ENCODE measurements at places on chromosomes 2 and 18.
A peak's percentile ranks its signal among the peaks of the same experiment; 100 is the strongest.

DNA sequence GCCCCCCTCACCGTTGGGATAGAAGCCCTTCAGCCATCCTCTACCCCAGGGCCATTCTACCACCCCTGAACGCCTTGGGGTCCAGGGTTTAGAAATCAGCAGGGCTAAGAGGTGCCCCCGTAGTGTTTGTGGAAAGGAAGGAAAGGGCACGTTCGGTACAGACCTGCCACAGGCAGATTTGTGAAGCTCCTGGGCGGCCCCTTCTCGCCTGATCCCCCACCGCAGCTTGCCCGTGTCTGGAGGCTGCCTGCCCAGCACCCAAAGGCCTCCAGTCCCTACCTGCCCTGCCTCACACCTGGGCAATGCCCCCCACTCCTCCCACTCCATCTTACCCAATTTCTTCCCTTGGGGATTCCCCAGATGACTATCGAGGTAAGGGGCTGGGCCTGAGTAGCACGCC, 21.2 kb downstream of the ATP6V1C2 start:
- DNase-seq, result no peak

DNA sequence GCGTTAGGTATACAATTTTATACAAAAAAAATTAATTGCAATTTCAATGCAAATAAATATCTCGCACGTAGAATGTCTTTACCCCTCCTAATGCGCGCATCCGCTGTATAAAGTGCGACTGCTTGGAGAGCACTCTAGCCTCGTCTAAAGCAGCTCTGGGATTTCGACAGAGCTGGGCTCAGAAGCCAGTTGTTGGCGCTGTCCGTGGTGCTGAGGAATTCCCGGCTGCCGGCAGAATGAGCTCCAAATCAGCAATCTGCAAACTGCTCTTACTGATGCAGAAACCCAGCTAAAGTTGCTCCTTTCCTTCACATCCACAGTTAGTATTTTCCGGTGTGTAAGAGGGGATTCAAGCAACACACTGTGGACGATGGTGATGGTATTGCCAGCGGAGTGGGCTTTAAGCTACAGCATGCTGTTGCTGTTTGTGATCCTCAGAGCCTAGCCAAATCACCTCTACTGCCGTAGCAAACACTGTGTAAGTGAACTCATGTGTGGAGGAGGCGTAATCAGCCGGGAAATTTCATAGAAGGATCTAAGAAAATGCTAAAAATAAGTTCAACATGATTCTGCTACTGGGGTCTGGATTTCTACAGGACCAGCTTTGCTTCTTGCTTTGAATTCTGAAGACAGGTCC, at the start of gene VWC2L:
Gene VWC2L, plus strand, starts transcription at position 137 of the 637 bp plus-strand sequence. CDS start 3,140 bp downstream, outside the sequence.
- DNase-seq, result peak; percentile 5

GRCh38 chr2:202023198-202023903, 10.3 kb upstream of the FZD7 start:
- DNase-seq, result no peak

GRCh38 chr2:60125611-60126426, 427.6 kb downstream of the BCL11A start:
- DNase-seq, result no peak

DNA sequence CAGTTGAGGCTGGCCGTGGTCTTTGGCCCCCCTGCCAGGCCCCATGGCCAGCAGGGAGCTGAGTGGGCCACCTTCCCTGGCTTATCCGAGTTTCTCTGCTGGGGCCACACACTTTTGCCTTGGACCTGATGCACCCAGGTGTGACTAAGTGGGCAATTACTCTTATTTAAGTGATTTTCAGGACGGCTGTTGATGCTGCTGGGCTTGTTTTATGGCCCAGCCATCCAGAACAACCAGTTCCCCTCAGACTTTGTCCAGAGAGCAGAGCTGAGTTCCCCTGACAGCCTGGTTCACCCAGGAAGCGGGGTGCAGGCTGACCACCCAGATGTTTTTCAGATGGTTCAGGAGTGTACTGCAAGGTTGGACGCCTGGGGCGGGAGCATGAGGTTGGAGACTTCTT, 68.8 kb downstream of the GLI2 start:
- no peak for DNase-seq

GRCh38 chr2:74526649-74527230, 709 bp upstream of the DQX1 start:
- no peak for DNase-seq

- DNase-seq, result no peak
Observed at GRCh38 chr2:240309214-240309613, 126.2 kb upstream of the GPC1 start.

GRCh38 chr2:196322973-196323810, 151.8 kb upstream of the STK17B start:
- no peak for DNase-seq

DNA sequence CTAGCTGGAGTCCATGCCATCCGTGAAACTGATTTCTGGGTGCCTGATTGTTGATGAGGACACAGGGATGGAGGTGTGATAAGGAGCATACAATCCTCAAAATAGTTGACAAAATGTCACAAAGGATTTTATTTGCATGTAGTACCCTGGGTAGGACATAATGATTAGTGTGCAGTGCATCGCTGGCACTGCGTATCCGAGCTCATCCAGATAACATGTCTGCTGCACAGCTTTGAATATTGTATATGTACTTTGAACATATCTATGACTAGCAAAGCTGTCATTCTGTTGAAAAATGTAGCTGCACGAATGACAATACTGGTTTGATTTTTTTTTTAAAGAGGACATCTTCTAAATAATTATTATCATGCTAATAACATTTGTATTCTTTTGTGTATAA, 529.7 kb upstream of the FANCL start:
- DNase-seq, result no peak

DNA sequence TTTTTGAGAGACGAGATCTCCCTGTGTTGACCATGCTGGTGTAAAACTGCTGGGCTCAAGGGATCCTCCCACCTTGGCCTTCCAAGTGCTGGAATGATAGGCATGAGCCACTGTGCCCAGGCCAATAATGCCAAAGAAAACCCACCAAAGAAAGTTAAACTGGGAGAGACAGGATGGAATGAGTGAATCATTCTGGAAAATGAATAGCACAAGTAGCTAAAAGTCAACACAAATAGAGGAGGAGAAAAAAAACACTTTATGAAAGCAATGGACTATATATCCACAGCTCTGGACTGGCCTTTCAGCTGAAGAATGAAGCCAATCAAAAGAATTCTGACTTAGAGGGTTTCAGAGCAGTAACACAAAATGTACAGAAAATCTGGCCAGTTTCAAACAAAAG, 23.9 kb downstream of the IAH1 start:
- DNase-seq, result no peak

DNA sequence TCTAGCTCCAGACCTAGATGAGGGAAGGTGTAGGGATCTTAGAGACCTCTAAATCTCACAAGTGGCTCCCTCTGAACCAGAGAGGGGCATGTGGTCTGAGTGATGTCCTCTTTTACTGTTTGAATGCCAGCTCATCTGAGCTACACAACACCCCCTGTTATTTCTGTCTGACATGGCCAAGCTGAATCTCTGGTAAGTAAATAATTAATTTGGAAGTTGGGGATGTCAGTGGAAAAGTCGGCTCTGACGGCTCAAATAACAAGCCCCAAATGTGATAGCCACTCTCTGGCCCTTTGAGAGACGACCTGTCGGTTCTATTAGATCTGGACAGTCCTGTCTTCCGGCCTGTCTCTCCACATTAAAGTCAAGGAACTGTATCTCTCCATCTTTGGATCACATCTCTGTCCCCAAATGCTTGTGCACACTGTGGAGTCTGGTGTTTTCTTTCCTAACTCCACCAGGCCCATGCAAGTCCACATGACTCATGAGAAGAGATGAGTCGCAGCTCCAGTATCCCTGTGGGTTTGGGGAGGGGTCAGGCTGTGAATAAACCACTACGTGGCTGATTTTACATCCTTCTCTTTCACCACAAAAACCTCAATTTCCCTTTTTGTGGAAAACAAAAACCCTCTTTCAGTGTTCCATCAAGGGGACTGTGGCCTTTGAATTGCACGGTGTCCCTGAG, 52.5 kb downstream of the SETBP1 start:
- DNase-seq, result no peak

DNA sequence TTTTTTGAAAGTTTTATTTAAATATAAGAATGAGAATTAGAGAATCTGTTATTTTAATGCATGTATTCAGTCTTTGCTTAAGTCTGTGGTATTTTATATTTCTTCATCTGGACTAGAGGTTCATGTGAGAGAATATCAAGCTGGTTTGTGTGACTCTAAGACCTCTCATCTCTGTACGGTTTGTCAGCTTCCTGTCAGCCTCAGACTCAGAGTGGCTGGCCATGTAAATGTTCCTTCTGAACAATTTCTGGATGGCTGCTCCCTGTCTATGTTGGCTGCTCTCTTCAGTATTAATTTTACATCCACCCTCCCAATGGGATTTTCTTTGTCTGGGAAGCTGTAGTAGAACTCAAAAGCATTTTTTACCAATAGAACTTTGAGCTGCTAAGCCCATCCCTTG, 225.3 kb upstream of the THUMPD2 start:
- DNase-seq, result no peak

- no peak for DNase-seq
Observed at GRCh38 chr2:38440655-38441054, 63.6 kb upstream of the ATL2 start.

GRCh38 chr2:130391872-130392670, 36.2 kb downstream of the PTPN18 start:
- DNase-seq, result no peak

DNA sequence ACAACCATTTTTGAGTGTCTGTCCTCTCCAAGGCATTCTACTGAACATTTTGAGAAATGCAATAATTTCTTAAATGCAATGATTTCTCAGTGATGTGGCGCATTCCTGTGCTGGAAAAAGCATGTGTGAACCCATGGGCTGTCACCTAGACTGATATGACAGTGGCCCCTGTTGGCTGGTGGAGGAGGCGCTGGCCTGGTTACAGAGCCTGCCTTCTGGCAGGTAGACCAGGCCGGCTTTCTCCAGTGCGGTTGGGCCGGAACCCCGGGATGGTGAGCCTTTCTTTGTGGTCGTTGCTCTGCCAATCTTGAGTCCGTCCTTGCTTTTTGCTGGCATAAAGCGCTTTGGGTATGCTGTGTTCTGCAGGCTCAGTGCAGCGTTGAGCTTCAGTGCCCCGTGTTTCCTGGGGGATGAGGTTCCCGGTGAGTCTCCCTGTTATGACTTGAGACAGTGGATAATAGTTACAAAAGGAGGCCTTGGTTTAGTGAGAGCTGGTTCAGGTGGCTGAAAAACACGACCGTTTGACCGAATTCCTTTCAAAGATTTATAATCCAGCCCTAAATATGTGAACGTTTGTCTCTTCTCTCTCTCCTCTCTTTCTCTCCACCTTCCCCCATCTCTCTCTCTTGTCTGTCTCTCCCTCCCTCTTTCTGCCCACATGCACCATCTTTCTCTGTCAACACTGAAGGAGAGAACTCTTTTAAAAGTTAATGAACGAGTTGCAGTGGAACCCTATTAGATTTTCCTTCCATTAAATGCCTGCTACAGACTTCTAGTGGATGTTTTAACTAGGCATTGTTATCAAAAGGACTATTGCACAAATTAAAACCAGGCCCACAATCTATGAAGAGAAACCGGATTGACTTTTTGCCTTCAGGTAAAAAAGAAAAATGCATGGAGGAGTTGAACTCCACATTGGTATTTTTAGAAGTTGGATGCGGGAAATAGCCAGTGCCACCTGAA, 34.0 kb downstream of the TSHZ1 start:
- DNase-seq, result no peak

DNA sequence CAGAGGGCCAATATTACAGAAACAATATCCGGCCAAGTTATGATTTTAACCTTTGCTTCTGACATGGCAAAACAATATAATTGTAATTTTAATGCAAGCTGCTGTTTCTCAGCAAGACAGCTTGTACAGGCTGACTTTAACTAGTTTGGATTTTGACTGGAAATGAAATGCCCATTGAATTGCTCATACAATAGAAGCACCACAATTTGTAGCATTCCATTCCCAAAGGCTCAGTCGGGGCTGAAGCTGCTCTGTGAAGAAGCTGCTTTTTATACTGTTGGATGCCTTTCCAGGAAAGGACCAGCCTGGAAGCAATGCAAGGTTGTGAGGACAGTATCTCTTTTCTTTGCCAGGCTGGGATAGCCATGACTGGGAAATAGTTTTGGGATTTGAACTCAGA, 677.0 kb upstream of the FANCL start:
- no peak for DNase-seq

- DNase-seq, result no peak
Observed at GRCh38 chr2:211161236-211161635, 604.8 kb downstream of the CPS1 start.

- DNase-seq, result no peak
Observed at GRCh38 chr2:227038550-227039189, 125.3 kb downstream of the COL4A4 start.

DNA sequence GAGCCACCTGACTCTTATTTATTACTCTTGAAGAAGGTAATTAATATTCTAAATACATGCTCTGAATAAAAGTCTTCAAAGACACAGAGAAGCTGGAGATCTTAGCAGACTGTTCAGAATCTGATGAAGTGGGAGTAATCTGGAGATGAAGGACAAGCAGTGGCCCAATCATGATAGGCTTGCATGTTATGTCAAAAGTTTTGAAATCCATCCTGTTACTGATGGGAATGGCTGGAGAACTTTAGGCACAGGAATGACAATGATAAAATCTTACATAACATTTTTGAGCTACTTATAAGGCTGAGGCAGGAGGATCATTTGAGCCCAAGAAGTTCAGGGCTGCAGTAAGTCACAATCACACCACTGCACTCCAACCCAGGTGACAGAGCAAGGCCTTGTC, 2.4 kb upstream of the RIF1 start:
- no peak for DNase-seq

- DNase-seq, result no peak
Observed at GRCh38 chr2:208295834-208296233, 29.8 kb downstream of the PIKFYVE start.

- DNase-seq, result no peak
Observed at GRCh38 chr2:44285174-44285573, 9.9 kb downstream of the SLC3A1 start.

DNA sequence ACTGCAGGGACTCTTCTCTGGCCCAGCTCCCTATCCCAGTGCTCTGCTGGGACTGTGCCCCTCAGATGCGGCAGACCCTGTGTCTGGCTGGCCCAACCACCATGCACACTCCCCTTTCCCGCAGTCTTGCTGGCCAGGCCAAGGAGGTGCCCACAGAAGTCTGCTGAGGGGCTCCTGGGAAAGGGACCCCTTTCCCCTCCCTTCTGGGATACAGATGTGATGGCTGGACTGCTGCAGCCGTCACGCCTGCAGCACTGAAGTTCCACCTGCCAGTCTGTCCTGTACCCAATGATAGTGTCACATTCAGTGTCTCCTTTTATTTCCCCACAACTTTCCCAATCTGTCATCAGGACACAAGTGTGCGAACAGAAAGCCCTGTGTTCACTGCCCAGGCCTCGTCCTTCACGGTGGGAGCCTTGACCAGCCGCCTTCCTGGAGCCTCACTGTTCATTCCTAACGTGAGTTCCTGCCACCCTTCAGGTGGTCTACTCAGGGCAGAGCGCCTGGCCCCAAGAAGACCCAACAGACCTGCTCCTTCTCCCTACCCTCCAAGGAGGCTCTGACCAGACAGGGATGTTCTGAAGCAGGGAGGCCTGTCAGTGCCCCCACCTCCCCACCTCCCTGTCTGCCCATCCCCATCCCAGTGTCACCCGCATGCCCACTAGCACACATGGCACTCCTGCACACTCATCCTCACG, 47.1 kb downstream of the ANKMY1 start:
- DNase-seq, result no peak

Data from stimulated activated CD8-positive, alpha-beta memory T cell treated with anti-CD3 and anti-CD28 coated beads, Interleukin-15, amount 100 ng/mL, for 24 hours (primary cell).